ENCODE measurements at places on chromosomes 7 and 10. TPM values are rescaled to one million over a fixed set of nuclear protein-coding genes. Genes with fewer than 3 reads are reported as not detected.

The IGFBP3 gene
- total RNA-seq: 0.12 TPM

DNA sequence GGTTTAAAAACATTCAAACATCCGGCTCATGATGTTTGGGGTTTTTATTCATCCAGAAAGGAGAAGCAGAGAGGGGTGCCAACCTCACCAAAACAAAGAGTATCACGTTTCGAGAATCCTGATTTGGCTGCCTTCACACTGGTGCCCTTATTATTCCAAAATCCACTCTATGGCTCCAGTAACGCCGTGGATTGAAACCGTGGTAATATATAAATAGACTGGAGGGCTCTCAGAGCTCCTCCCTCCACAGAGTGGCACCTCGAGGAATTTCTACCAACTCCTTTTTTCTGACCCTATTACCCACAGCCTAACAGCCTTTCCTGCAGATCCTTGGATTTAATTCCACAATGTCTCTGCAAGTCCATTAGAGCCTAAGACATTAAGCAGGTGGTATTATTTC is 353.6 kb downstream of the CRPPA start:
- DNase-seq: no peak

GRCh38 chr10:4837551-4837950 is 11.5 kb downstream of the AKR1E2 start:
- DNase-seq: no peak

The LAMB4 gene
- total RNA-seq: not detected

- no peak for DNase-seq
Measured at GRCh38 chr7:2149672-2150444, 82.9 kb downstream of the MAD1L1 start.

DNA sequence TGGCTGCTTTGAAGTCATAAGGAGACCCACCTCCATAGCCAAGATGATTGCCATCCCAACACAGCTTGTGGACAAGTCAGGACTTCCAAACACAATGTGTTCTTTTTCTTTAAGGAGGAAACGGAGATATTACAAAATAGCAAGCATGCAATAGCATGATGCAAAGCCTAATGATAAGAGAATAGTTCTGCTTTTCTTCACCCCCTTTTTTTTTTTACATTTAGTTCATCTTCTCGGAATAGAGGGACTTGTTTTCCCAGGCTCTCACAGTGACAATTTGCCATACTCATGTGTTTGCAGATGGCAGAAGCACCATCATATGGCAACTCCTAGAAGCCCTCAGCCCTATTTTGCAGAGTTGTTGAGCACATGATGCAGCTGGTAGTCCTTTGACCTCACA is 119.8 kb downstream of the ITGB8 start:
- no peak for DNase-seq

DNA sequence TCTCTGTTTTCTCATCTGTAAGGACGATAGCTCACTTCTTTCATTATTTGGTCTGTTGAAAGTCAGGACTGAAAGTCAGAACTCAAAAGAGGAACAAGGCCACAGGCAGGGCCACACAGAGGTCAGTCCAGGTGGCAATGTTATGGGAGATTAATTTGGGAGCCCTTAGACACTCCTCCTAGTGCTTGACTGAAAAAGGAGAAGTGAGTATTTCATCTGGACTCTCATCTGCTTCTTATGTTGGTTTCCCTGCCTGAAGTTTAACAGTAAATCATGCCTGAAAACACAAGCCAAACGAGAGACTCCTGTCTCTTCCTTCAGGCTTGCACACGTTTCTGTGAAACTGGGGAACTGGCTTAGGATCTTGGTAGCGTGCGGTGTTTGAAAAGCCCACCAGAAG is 248.5 kb downstream of the BUB3 start:
- no peak for DNase-seq

The ABCB4 gene
- 0.39 TPM for total RNA-seq

- DNase-seq: no peak
Measured at GRCh38 chr10:85446827-85447226, 919.8 kb downstream of the GRID1 start.

- DNase-seq: no peak
Measured at GRCh38 chr10:101319241-101319915, 34.6 kb upstream of the BTRC start.

The CD36 gene
- not detected for total RNA-seq

Data from activated CD4-positive, alpha-beta T cell treated with anti-CD3 and anti-CD28 coated beads for 36 hours (primary cell).